ENCODE measurements at places on chromosomes 5 and 9. TPM values are rescaled to one million over a fixed set of nuclear protein-coding genes. Genes with fewer than 3 reads are reported as not detected.

IL3 gene
- polyA plus RNA-seq = not detected

NUTM2G gene
- polyA plus RNA-seq = 1.3 TPM

TYRP1 gene
- 1.5 TPM for polyA plus RNA-seq

DMRT3 gene
- 2.2 TPM for polyA plus RNA-seq

CDH6 gene
- 90.0 TPM for polyA plus RNA-seq

ATG10 gene
- 11.5 TPM for polyA plus RNA-seq

EDIL3 gene
- polyA plus RNA-seq = 44.6 TPM

IL7R gene
- 0.78 TPM for polyA plus RNA-seq

FCHO2 gene
- polyA plus RNA-seq = 35.2 TPM

AGXT2 gene
- polyA plus RNA-seq = 26.9 TPM

LRRC14B gene
- 0.10 TPM for polyA plus RNA-seq

PAM gene
- 177 TPM for polyA plus RNA-seq

TGFBR1 gene
- 44.5 TPM for polyA plus RNA-seq

PCA3 gene
- polyA plus RNA-seq = 0.55 TPM

FOXI1 gene
- 8.2 TPM for polyA plus RNA-seq

FAM81B gene
- polyA plus RNA-seq = 5.4 TPM

CDH10 gene
- polyA plus RNA-seq = 7.6 TPM

ENDOG gene
- 15.2 TPM for polyA plus RNA-seq

CSF2 gene
- polyA plus RNA-seq = not detected

LCN2 gene
- 0.78 TPM for polyA plus RNA-seq

LIX1 gene
- polyA plus RNA-seq = 4.7 TPM

HSD17B4 gene
- polyA plus RNA-seq = 165 TPM

SLCO4C1 gene
- polyA plus RNA-seq = 25.1 TPM

SLC9A3 gene
- 58.0 TPM for polyA plus RNA-seq

SLC45A2 gene
- 0.50 TPM for polyA plus RNA-seq

KCNMB1 gene
- 2.1 TPM for polyA plus RNA-seq

LHFPL2 gene
- polyA plus RNA-seq = 47.1 TPM

TIMD4 gene
- 0.95 TPM for polyA plus RNA-seq

PCDHB2 gene
- polyA plus RNA-seq = 4.5 TPM

FAM200C gene
- 13.1 TPM for polyA plus RNA-seq

FBXL7 gene
- polyA plus RNA-seq = 21.3 TPM

NMUR2 gene
- 0.22 TPM for polyA plus RNA-seq

CARD9 gene
- polyA plus RNA-seq = 2.1 TPM

PCDHB8 gene
- 2.1 TPM for polyA plus RNA-seq

TMEM232 gene
- polyA plus RNA-seq = 6.3 TPM

ISOC1 gene
- polyA plus RNA-seq = 40.0 TPM

KLF4 gene
- polyA plus RNA-seq = 7.0 TPM
